ENCODE measurements at places on chromosomes 1 and 21. TPM values are rescaled to one million over a fixed set of nuclear protein-coding genes. Genes with fewer than 3 reads are reported as not detected.

CLIC6 gene
- 6.2 TPM for total RNA-seq

DNA sequence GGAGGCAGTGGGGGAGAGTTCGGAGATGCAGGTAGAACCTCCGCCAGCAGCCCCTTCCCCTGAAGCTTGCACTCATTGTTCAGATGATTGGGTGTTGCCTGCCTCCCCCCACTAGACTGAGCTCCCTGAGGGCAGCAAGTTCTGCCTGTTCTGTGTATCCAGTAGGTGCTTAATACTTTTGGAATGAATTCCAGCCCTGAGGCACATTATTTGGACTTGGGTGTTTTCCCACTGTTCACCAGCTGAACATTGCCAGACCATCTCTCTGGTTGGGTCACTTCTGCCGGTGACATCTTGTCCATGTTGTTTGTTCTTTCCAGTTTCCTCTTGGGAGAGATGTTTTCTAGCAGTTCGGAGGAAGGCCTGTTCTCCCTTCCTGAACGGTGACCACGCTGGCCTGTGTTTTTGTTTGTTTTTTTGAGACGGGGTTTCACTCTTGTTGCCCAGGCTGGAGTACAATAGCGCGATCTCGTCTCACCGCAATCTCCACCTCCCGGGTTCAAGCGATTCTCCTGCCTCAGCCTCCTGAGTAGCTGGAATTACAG is 48.7 kb downstream of the SPSB1 start:
- H3K4me1 ChIP-seq, result peaks cover 14% of the 10 kb centered on the region
- no peak overlapping the region for H3K4me3 ChIP-seq
- H3K27me3 ChIP-seq, result no peaks in the 10 kb centered on the region
- DNase-seq, result no peak

DNA sequence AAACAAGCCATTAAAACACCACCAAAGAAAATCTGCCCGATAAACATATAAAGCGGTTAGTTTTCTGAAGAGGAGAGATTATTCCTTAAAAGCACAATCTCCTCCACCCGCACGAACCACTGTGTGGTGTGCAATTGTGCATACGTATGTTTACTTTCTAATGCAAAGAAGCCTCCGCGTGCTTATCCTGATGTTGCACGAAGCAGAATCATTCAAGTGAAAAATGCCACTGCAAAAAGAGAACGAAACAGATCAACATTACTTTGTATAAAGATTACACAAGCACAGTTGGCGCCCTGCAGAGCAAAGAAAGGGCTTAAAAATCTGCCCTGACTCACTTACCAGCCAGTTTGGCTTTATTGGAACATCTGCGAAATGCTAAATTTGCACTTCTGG is 166.8 kb downstream of the ZNF281 start:
- no peak for DNase-seq
- no peaks in the 10 kb centered on the region for H3K36me3 ChIP-seq
- H3K4me3 ChIP-seq, result peak overlapping the region; percentile 67
- peaks cover 30% of the 10 kb centered on the region for H3K4me1 ChIP-seq
- peak overlapping the region; percentile 57 for H3K27ac ChIP-seq

DNA sequence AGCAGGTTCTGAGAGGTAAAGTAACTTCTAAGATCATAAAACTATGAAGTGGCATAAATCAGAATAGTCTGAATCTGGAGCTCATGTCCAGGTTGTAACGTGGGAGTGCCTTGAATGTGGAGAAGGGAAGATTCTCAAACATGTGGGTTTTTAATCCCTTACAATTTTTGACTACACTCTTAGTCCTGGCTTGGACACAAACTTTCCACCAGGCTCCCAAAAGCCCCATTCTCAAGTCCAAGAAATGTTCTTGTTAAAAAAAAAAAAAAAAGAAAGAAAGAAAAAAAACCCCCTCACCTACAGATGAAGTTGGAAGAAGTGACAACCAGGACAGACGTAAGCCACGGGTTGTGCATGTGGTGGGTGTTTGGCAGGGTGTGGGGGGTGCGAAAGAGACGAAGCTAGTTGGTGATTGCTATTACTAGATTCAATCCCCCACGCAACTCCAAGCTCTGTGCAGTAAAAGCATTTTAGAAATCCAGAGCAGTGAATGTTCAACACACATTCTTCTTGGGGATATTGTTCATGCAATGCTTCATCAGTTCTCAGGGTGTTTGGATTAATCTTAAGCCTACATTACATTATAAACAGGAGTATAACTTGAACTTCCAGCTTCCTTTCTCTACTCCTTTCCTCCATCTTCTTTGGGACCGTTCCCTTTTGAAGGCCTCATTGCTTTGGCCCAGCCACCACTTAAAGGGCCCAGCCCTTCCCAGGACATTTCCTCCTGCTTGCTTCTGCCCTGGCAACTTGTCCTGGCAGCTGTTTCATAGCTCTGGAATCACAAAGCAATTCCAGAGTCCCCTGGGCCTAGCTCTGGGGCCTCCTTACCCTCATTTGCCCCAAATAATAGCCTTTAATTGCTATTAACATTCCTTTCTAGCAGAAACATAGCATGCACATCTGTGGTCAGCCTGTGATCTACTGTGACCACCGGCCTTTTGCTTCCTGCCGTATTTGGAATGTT is 41.8 kb downstream of the PHC2 start:
- peak overlapping the region; percentile 24 for H3K27ac ChIP-seq
- H3K4me3 ChIP-seq, result no peak overlapping the region
- H3K27me3 ChIP-seq, result no peaks in the 10 kb centered on the region
- H3K4me1 ChIP-seq, result peaks cover 48% of the 10 kb centered on the region
- DNase-seq, result no peak
- no peaks in the 10 kb centered on the region for H3K36me3 ChIP-seq

DNA sequence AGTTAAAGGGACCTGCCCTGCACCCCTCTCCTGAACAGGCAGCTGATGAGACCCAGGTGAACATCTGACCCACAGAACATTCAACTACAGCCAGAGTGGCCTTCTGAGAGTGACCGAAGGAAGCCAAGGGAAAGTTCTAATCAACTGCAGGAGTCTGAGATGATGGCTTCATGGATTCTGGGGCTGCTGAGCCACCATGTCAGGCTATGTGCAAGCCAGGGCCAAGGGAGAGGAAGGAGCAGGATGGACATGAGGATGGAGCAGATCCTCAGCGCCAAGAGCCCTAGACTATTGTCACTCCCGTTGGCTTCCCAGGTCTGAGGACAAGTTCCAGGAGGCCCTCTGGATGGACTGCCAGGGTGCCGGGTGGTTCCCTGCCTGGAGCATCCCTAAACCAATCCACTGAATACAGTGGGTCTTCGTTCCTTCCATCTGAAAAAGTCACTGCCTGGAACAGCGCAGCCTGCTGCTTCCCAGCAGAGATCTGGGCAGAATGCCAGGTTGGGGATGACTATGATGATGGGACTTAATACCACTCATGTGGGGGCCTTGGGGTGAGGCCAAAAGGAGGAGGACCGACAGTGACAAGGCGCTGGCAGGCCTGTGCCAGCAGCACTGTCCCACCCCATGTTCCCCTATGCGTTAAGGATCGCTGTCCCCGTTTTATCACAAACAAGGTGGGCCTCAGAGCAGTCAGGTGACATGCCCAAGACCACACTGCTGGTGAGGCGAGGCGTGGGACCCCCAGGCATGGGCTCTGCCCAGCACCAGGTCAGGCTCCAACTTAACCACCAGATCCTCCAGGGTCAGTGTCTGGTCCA is 19.8 kb downstream of the SPOCD1 start:
- DNase-seq, result peak; percentile 48
- no peaks in the 10 kb centered on the region for H3K36me3 ChIP-seq
- no peak overlapping the region for H3K4me3 ChIP-seq
- H3K27ac ChIP-seq, result no peak overlapping the region
- peaks cover 10% of the 10 kb centered on the region for H3K4me1 ChIP-seq
- H3K27me3 ChIP-seq, result peaks cover 24% of the 10 kb centered on the region

UBIAD1 gene
- 17.1 TPM for total RNA-seq

DNA sequence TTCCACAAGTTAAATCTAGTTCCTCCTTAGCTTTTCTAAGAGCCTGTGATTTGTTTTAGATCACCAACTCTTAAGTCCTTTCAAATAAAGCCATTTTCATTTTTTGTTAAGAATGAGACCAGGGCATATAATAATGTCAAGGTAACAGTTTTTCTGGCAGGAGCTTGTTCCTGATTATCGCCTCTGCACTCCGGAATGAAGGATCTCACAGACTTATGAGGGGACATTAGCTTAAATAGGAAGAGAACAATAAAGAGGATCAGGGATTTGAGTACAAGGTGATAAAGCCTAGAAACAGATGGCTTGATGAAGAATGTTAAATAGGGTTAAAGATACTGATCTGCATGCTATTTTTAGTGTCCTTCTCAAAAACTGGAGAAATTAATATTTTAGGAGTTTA is 13.6 kb upstream of the OTUD7B start:
- H3K4me1 ChIP-seq, result peaks cover 16% of the 10 kb centered on the region
- no peak overlapping the region for H3K4me3 ChIP-seq
- H3K27ac ChIP-seq, result no peak overlapping the region
- H3K36me3 ChIP-seq, result no peaks in the 10 kb centered on the region
- no peaks in the 10 kb centered on the region for H3K27me3 ChIP-seq

- H3K27ac ChIP-seq, result no peak overlapping the region
- H3K36me3 ChIP-seq, result no peaks in the 10 kb centered on the region
- peaks cover 21% of the 10 kb centered on the region for H3K4me1 ChIP-seq
- H3K27me3 ChIP-seq, result peaks cover 27% of the 10 kb centered on the region
These were observed 476.0 kb upstream of the CAMK1G start for GRCh38 chr1:209107535-209107934.

- DNase-seq, result no peak
- no peaks in the 10 kb centered on the region for H3K4me1 ChIP-seq
- no peaks in the 10 kb centered on the region for H3K27me3 ChIP-seq
- peaks cover 18% of the 10 kb centered on the region for H3K36me3 ChIP-seq
These were observed 67.0 kb downstream of the ST3GAL3 start for GRCh38 chr1:43774359-43774758.

DNA sequence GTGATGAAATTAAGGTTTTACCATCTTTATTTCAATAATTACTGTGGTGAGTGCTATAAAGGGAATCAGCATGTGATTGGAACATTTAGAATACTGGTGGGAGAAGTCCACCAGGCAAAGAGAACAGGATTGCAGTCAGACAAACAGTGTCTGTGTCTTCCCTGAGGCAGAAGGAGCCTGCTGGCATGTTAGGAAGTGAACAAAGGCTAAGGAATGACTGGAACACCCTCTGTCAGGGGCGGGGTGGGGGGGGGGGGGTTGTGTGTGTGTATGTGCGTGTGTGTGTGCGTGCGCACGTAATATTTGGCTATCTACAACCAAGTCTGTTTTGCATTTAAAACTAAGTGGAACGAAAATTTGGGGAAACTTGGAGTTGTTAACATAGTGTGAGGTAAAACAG is 30.2 kb downstream of the SRRM1 start:
- DNase-seq, result no peak
- H3K27me3 ChIP-seq, result no peaks in the 10 kb centered on the region
- no peak overlapping the region for H3K4me3 ChIP-seq
- peak overlapping the region; percentile 46 for H3K27ac ChIP-seq
- no peaks in the 10 kb centered on the region for H3K4me1 ChIP-seq
- H3K36me3 ChIP-seq, result peaks cover 47% of the 10 kb centered on the region

DNA sequence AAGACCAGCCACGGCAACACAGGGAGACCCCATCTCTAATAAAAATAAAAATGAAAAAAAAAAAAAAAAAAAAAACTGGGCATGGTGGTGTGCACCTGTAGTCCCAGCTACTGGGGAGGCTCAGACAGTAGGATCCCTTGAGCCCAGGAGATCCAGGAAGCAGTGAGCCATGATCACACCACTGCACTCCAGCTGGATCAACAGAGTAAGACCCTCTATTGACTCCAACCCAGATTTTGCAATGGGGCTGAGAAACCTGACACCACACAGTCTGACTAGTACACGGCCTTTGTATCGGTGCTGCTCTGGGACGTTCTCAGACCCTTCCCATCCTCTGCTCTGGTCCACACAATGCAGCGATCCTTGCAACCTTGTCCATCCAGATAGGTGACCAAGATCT is 31.8 kb downstream of the SPATA21 start:
- no peak for DNase-seq
- no peaks in the 10 kb centered on the region for H3K4me1 ChIP-seq
- no peaks in the 10 kb centered on the region for H3K36me3 ChIP-seq
- H3K27ac ChIP-seq, result no peak overlapping the region
- H3K27me3 ChIP-seq, result no peaks in the 10 kb centered on the region

CR1 gene
- 0.02 TPM for total RNA-seq

DNA sequence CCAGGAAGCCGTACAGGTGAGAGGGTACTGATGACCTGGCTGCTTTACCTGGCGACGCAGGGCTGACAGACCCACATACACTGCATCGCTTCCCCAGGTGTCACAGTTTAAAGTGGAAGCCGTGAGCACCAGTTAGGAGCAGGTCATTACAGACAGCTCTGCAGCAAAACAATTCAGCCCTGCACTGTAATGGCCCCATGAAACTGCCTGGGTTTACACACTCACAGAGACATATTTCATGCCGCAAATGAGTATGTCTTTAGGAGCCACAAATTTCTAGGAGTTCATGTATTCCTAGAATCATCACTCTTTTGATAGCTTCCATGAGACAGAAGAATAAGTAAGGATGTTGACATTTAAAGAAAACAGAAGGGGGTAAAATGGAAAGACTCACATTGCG is 723.1 kb downstream of the MATN1 start:
- no peak overlapping the region for H3K4me3 ChIP-seq
- peaks cover 11% of the 10 kb centered on the region for H3K27me3 ChIP-seq
- H3K27ac ChIP-seq, result no peak overlapping the region
- no peak for DNase-seq

DNA sequence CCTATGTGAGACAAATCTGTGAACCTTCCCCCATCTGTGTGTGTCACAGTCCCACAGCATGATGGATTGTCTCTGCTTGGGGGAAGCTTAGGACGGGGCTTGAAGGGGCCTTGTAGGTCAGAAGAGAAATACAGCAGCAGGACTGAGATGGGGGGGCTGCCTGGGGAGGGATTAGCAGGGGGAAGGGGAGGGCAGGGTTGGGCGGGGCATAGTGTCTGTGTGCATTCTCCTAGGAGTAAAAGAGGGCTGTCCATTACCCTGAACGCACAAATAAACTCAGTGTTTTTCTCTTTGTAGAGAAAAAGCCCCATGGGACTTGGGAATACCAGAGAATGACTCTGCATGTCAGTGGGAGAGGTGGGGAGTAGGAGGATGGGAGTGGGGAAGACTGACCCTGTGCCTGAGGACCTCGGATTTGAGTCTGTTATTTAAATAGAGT is 16.4 kb downstream of the RNF220 start:
- DNase-seq, result no peak
- peak overlapping the region; percentile 56 for H3K4me3 ChIP-seq
- H3K4me1 ChIP-seq, result peaks cover 32% of the 10 kb centered on the region
- H3K27me3 ChIP-seq, result peaks cover 85% of the 10 kb centered on the region
- H3K36me3 ChIP-seq, result no peaks in the 10 kb centered on the region

PKP1 gene
- 30.7 TPM for total RNA-seq

DNA sequence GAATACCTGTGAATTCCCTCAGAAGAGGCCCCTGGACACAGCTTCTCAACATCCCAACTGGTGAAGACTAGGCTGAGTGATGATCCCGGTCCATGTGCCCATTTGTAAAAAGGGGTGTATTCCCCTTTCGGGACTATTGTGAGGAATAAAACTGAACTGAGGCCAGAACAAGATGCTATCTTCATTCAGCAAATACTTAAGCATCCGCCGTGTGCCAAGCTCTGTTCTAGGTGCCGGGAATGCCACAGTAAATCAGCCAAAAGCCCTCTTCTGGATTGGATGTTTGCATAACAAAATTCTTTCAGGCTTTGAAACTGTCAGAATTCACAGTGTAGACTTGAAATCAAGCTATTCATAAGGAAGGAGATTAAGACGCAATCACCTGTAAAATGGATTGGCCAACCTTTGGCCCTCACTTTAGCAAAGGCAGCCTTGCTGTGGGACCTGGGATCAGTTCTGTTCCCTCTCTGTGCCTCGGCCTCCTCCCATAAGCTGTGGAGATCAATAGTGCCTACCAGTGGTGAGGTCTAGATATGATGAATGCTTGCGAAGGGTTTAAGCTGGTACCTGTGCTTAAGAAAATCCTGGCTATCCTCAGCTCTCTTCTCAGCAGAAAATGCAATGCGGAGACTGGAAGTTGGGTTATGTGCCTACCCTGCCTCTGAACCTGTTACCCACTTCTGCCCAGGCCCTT is 1.8 kb downstream of the ALPL start:
- peaks cover 42% of the 10 kb centered on the region for H3K27me3 ChIP-seq
- H3K4me3 ChIP-seq, result peak overlapping the region; percentile 80
- peaks cover 16% of the 10 kb centered on the region for H3K4me1 ChIP-seq

Measured in type B pancreatic cell (in vitro differentiated cells).